Glutamatergic neuron (in vitro differentiated cells): ENCODE measurements at places on chromosomes 3 and 15.

DNA sequence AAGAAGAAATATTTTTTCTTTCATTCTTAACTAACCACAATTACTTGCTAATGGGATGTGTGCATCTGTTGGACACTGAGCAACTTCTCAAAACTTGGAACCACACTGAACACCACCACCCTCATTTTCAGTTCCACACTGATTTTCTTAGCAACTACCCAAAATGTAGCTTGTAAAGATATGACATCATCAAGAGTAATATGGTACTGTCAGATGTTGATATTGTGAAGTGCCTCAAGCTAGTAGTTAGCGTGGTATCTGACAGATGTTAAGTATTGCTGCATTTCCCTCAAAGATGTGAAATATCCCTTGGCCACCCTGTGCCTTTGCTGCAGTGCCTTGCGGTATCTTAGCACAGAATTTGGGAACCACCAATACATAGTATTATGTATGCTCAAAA lies 9.3 kb downstream of the RFTN1 start:
- no peaks in the 10 kb centered on the region for H3K27me3 ChIP-seq
- H3K4me1 ChIP-seq: peaks cover 14% of the 10 kb centered on the region
- H3K27ac ChIP-seq: no peak overlapping the region
- no peak overlapping the region for H3K4me3 ChIP-seq
- no peak for DNase-seq
- H3K36me3 ChIP-seq: peaks cover 9% of the 10 kb centered on the region

GRCh38 chr3:187069857-187070516 lies 69.3 kb downstream of the RPL39L start:
- no peak overlapping the region for H3K27ac ChIP-seq
- H3K36me3 ChIP-seq: peaks cover 19% of the 10 kb centered on the region
- DNase-seq: no peak

DNA sequence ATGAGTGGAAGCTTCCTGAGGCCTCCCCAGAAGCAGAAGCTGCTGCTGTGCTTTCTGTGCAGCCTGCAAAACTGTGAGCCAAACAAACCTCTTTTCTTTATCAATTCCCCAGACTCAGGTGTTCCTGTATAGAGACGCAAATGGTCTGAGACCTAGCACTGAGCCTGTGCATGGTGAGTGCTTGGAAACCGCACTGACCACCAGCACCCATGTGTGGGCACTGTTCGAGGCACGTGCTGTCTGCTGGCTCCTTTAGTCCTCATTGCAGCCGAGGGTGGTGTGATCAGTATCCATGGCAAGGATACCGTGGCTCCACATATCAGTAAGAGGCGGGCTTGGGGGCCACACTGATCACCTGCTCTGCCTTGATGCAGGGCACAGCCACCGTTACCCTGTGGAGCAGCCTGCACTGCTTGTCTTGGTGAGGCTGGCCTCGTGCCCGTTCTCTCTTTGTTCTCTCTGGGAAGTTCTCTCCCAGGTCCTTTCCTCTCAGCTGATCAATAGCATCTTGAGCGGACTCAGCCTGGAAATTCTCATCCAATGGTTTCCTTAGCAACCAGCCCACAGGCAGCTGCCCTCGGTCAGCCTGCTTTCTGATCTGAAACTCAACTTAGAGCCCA lies 101.0 kb downstream of the PLXNA1 start:
- no peak for DNase-seq
- peak overlapping the region; percentile 70 for H3K27ac ChIP-seq
- H3K27me3 ChIP-seq: no peaks in the 10 kb centered on the region
- no peak overlapping the region for H3K4me3 ChIP-seq

DNA sequence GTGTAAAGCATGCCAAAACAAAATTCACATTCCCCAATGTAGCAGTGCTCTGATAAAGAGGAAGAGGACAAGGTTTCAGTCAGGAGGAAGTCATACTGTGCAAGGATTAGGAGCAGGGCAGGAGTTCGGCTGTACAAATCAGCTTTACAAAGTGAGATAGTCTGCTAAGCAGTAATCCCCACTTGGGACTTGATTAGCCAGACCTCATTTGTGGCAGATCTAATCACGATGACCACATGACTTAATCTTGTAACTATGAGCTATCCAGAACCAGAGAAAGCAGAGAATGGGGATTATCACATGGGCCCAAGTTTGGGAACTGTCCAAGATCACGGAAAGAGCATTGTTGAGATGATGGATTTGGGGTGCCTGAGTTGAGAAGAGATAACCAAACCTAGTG lies 7.8 kb downstream of the DCBLD2 start:
- H3K36me3 ChIP-seq: no peaks in the 10 kb centered on the region
- peaks cover 15% of the 10 kb centered on the region for H3K4me1 ChIP-seq
- no peak for DNase-seq

DNA sequence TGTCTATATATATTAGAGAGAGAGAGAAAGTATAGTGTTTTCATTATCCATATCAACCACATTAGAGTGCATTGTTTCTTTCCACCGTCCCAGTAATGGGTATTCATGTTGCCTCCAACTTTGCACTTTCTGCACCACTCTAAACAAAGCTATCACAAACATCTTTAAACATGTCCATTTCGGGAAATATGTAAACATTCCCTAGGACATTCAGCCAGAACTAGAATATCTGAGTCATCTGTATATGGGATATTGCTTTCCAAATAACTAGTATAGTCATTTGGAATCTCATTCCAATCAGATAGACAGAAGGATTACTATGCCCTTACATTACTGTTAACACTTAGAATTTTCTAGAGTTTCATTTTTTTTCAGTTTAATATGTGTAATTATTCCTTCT lies 914.9 kb upstream of the EPHA6 start:
- no peaks in the 10 kb centered on the region for H3K36me3 ChIP-seq
- H3K27ac ChIP-seq: no peak overlapping the region
- H3K27me3 ChIP-seq: no peaks in the 10 kb centered on the region
- H3K4me1 ChIP-seq: no peaks in the 10 kb centered on the region
- H3K4me3 ChIP-seq: no peak overlapping the region

DNA sequence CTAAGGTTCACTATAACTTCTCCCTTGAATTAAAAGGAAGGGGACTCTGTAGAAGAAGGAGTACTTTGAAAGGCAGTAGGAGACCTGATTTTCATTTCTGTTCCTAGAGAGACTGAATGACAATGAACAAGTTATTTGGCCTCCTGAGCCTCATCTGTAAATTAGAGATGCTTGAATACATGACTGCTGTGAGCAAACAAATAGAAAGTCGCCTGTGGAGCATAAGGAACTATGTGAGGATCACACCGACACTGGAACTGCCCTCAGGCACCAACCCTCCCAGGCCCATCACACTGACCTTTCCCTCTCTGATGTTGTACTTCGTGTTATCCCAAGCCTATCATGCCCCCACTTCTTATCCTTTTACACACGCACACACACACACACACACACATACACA lies 48.6 kb downstream of the IMPG2 start:
- no peak overlapping the region for H3K4me3 ChIP-seq
- no peaks in the 10 kb centered on the region for H3K36me3 ChIP-seq
- H3K27me3 ChIP-seq: no peaks in the 10 kb centered on the region
- DNase-seq: no peak
